ENCODE measurements at places on chromosomes 5 and 9.

- no peak for DNase-seq
These were observed 74.8 kb downstream of the NEK6 start for GRCh38 chr9:124332361-124333202.

GRCh38 chr5:172680921-172681320 lies 39.9 kb downstream of the NEURL1B start:
- DNase-seq = no peak

- DNase-seq = no peak
These were observed 21.9 kb downstream of the RFK start for GRCh38 chr9:76372336-76372735.

GRCh38 chr9:72863456-72864094 lies 89.3 kb downstream of the ALDH1A1 start:
- DNase-seq = no peak

DNA sequence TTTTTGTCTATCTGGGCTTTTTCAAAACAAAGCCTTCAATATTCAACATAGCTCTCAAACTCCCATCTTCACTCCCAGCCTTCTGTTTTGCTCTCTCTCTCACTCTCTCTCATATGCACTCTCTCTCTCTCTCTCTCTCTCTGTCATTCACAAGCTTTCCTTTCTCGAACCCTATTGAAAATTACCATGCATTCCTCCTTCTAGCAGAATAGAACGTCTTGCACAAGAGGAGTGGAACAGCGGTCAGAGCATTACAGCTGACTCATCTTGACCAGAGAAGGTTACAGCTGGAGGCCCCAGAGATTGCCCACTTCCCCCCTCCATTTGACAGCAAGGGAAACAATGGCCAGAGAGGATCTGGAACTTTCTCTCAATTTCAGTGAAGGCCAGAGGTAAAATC lies 51.0 kb upstream of the LIFR start:
- no peak for DNase-seq

DNA sequence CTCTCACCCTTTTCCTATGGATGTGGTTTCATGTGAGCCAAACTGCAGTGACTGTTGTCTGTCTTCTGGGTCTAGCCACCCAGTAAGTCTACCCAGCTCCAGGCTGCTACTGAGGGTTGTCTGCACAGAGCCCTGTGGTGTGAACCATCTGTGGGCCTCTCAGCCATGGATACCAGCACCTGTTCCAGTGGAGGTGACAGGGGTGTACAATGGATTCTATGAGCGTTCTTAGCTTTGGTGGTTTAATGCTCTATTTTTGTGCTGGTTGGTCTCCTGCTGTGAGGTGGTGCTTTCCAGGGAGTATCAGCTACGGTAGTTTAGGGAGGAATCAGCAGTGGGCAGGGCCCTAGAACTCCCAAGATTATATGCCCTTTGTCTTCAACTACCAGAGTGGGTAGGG lies 186.7 kb downstream of the NR2F1-AS1 start:
- no peak for DNase-seq

- DNase-seq = no peak
These were observed 376.8 kb downstream of the PIK3R1 start for GRCh38 chr5:68592351-68592750.

DNA sequence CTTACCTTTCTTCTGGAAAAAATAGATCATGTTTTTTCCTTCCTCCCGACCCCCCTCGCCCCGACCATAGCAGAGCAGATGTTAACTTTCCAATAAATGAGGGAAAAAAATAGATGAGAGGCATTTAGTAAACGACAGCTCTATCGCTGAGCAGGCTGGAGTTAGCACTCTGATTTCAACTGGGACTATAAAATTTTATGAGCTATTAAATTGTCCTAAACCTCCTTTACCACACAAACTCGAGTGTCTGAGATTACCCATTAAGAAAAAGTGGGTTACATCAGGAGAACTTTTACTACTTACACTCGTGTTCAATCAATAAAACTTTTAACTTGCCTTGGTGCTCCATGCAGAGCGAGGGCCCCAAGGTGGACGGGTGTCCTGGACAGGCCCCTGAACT lies 59.8 kb upstream of the RNU6ATAC start:
- no peak for DNase-seq

DNA sequence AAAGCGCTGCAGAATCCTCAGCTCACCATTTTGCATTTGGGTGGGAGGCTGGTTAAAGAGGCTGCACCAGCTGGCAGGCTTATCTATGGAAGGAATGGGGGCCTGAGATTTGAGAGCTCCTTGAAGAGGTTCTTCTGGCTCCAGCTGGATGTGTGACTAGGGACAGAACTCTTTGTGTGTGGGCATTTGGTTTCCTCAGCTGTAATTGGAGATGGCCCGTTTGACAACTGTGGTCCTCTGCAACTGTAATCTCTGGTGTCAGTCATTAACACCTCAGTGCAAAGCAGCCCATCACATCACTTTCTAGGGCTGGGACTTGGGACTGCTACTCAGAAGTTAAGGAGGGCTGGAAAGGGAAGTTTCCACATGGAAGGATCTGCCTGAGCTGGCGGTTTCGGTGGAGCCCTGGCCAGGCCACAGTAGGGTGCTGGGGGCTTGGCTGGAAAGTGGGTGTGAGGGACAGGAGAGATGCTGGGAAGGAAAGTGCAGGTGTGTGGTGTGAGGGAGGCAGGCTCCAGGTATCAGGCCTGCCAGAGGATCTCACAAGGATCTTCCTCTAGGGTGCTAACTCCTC lies 193.8 kb downstream of the GADD45G start:
- DNase-seq = no peak
